ENCODE measurements at places on chromosomes 2 and 18. TPM values are rescaled to one million over a fixed set of nuclear protein-coding genes. Genes with fewer than 3 reads are reported as not detected.

- DNase-seq, result no peak
- H3K4me3 ChIP-seq, result no peak overlapping the region
- H3K27ac ChIP-seq, result no peak overlapping the region
- H3K36me3 ChIP-seq, result no peaks in the 10 kb centered on the region
Observed at GRCh38 chr2:153455403-153455802, 23.2 kb downstream of the RPRM start.

GRCh38 chr2:216507220-216508160, 8.8 kb downstream of the RPL37A start:
- DNase-seq, result no peak
- peaks cover 24% of the 10 kb centered on the region for H3K36me3 ChIP-seq
- peaks cover 5% of the 10 kb centered on the region for H3K27me3 ChIP-seq
- peak overlapping the region; percentile 62 for H3K4me3 ChIP-seq

DNA sequence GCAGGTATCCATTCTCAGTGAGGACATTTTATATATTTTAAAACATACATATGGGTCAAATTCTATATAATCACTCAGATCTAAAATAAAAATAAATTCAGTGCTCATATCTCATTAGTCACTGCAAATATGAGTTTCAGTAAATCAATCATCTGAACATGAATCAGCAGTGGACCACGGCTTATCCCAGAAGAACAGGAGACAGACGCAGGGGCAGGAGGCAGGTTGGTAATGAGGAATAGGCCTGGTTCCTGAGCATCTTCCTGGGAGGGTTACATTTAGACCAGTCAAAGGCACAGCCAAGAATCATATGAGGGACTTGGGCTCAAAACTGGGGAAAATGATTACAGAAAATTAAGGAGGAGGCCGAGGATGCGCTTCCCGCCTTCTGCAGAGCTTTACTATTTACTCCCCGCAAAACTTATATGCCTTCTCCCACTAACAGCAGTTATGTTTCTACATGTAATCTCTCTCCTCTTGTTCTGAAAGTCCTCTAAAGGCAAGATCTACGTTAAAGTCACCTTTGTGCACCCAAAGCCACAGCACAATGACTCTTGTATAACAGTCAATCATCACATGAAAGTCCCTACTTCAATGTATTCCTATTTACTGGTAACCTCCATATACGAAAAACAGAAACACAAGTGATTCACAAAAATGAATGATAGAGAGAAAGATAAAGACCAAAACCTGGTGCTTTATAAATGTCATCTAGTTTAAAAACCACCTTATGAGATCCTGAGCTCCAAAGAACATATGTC, 35.1 kb downstream of the SH3YL1 start:
- H3K27ac ChIP-seq, result no peak overlapping the region
- H3K36me3 ChIP-seq, result peaks cover 10% of the 10 kb centered on the region
- H3K27me3 ChIP-seq, result no peaks in the 10 kb centered on the region
- H3K4me1 ChIP-seq, result peaks cover 4% of the 10 kb centered on the region

- H3K27ac ChIP-seq, result peak overlapping the region; percentile 52
- H3K4me1 ChIP-seq, result peaks cover 59% of the 10 kb centered on the region
- no peak overlapping the region for H3K4me3 ChIP-seq
- no peaks in the 10 kb centered on the region for H3K27me3 ChIP-seq
Observed at GRCh38 chr2:234450431-234451124, 46.3 kb downstream of the ARL4C start.

ACP1 gene
- 144 TPM for total RNA-seq

ALKAL2 gene
- total RNA-seq, result 0.63 TPM

- no peaks in the 10 kb centered on the region for H3K36me3 ChIP-seq
- peaks cover 47% of the 10 kb centered on the region for H3K4me1 ChIP-seq
- DNase-seq, result no peak
- peak overlapping the region; percentile 41 for H3K27ac ChIP-seq
- no peaks in the 10 kb centered on the region for H3K27me3 ChIP-seq
Observed at GRCh38 chr2:96888072-96889011, 18.5 kb upstream of the SEMA4C start.

- H3K27ac ChIP-seq, result no peak overlapping the region
- no peak overlapping the region for H3K4me3 ChIP-seq
- H3K4me1 ChIP-seq, result peaks cover 39% of the 10 kb centered on the region
- no peak for DNase-seq
Observed at GRCh38 chr2:147855316-147855715, 10.5 kb downstream of the ACVR2A start.

GRCh38 chr2:192357217-192357616, 162.5 kb upstream of the TMEFF2 start:
- no peaks in the 10 kb centered on the region for H3K4me1 ChIP-seq
- no peaks in the 10 kb centered on the region for H3K36me3 ChIP-seq
- H3K4me3 ChIP-seq, result no peak overlapping the region
- DNase-seq, result no peak
- H3K27me3 ChIP-seq, result no peaks in the 10 kb centered on the region
- no peak overlapping the region for H3K27ac ChIP-seq

GRCh38 chr18:66156946-66157687, 406.3 kb downstream of the CDH7 start:
- H3K4me3 ChIP-seq, result no peak overlapping the region
- no peak overlapping the region for H3K27ac ChIP-seq
- H3K4me1 ChIP-seq, result no peaks in the 10 kb centered on the region
- no peaks in the 10 kb centered on the region for H3K36me3 ChIP-seq
- no peaks in the 10 kb centered on the region for H3K27me3 ChIP-seq

GRP gene
- not detected for total RNA-seq

DNA sequence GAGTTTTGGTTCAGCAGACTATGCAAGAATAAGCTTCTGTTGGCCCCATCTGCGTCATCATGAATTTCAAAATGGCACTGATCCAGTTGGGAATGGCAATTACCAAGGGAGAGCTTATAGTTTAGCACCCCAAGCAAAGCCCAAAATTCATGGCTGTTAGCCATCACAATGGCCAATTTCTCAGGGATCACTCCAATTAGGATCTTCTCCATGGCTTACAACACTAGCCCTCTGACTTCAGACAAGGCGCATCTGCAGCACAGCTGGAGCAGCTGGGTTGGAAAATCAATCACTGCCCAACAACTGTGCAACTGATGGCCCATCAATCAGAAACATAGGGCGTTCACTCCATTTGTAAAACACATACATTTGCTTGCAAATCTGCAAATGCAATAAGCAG, 273.6 kb downstream of the SRBD1 start:
- no peak overlapping the region for H3K27ac ChIP-seq
- no peak for DNase-seq
- no peaks in the 10 kb centered on the region for H3K36me3 ChIP-seq
- H3K4me3 ChIP-seq, result no peak overlapping the region
- no peaks in the 10 kb centered on the region for H3K4me1 ChIP-seq

DNA sequence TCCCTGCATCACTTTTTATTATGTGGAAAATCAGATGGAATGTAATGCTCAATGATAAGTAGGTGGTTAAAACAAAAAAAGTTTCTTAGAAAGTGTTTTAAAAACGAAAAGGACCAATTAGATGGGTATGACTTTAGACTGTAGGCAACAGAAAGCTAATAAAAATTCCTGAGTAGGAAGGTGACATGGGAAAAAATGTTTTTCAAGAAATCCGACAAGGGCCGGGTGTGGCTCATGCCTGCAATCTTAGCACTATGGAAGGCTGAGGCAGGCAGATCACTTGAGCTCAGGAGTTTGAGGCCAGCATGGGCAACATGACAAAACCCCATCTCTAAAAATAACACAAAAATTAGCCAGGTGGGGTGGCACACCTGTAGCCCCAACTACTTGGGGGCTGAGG, 126.1 kb downstream of the THADA start:
- H3K36me3 ChIP-seq, result peaks cover 22% of the 10 kb centered on the region
- no peaks in the 10 kb centered on the region for H3K27me3 ChIP-seq
- H3K4me1 ChIP-seq, result peaks cover 13% of the 10 kb centered on the region
- no peak for DNase-seq
- no peak overlapping the region for H3K27ac ChIP-seq

- peaks cover 23% of the 10 kb centered on the region for H3K4me1 ChIP-seq
- DNase-seq, result no peak
- no peak overlapping the region for H3K4me3 ChIP-seq
- no peak overlapping the region for H3K27ac ChIP-seq
- H3K27me3 ChIP-seq, result peaks cover 25% of the 10 kb centered on the region
- H3K36me3 ChIP-seq, result no peaks in the 10 kb centered on the region
Observed at GRCh38 chr2:128396946-128397345, 78.3 kb upstream of the HS6ST1 start.

DNA sequence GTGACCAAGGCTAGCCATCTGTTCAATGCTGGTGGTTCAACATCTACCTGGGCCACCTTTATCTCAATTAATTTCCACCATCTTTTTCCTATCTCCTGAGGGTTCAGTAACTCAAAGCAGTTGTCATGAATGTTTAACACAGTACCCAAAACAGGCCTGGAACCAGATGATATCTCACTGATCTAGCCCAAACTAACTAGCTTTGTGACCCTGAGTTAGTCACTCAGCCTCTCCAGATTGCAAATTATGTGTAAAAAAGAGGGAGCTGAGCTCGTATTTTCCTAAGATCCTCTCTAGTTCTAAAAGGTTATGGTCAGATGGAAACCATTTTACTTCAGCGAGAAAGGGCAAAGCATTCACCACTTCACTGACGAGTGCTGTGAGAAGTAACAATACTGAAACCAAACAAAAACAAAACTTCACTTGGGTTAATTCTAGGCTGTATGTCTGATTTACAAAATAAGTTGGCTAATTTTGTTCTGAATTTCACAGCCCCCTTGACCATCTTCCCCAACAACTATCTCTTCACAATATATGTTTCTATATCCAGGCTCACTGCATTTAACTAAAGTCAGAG, 14.8 kb downstream of the SPRED2 start:
- H3K27ac ChIP-seq, result no peak overlapping the region
- no peaks in the 10 kb centered on the region for H3K36me3 ChIP-seq
- H3K27me3 ChIP-seq, result no peaks in the 10 kb centered on the region
- peaks cover 51% of the 10 kb centered on the region for H3K4me1 ChIP-seq

SLC9A4 gene
- not detected for total RNA-seq

DNA sequence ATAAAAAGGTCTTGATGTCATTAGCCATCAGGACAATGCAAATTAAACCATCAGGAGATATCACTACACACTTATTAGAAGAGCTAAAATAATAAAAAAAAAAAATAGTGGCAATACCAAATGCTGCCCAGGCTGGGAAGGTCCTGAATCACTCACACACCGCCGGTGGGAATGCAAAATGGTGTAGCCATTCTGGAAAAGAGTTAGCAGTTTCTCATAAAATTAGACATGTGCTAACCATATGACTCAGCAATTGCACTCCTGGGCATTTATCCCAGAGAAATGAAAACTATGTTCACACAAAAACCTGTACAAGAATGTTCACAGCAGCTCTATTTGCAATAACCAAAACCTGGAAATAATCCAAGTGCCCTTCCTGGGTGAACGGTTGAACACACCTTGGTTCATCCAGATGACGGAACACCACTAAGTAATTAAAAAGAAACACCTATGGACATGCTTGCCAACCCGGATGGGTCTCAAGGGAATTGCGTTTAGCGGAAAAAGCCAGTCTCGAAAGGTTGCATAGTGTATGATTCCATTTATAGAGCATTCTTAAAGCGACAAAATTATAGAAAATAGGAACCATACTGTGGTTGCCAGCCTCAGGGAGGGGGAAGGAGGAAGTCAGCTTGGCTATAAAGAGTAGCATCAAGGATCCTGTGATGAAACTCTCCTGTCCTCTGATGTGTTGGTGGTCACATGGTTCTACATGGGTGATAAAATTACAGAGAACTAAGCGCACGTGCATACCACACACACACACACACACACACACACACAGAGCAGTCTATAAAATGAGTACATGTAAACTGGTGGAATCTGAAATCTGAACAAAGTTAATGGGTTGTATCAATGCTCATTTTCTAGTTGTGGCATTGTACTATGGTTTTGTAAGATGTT, 4.6 kb downstream of the MBP start:
- H3K27me3 ChIP-seq, result peaks cover 51% of the 10 kb centered on the region
- H3K36me3 ChIP-seq, result no peaks in the 10 kb centered on the region
- H3K4me1 ChIP-seq, result peaks cover 14% of the 10 kb centered on the region
- no peak for DNase-seq

DNA sequence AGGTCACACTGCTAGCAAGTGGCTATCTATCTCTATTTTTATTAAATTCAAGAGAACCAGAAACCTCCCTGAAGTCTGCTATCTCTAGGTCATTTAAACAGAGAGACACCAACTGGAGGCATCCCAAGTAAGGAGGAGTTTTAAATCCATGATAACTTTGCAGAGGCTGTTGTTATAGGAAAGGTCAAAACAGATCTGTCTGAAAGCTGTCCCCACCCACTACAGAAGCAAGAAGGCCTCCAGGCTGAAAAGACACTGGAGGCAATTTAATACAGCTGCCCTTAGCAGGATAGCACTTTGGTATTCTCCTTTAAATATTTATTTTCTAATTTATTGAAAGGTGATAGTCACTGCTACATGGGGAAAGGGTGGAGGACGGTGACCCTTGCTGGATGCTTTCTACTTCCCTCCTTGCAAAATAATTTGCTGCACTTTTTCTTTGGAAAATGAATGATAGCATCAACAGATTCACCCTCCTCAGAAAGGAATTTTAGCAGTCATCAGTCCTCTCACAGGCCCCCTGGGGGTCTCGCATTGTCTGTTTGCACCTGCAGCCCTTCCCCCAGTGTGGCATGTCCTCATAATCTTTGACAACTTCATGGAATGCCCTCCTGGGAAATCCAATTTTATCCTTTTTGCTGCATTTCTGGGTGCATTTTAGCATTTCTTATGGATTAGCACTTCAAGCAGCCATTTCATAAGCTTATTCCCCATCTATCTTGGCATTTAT, 429.5 kb upstream of the TNP1 start:
- peaks cover 10% of the 10 kb centered on the region for H3K36me3 ChIP-seq
- H3K27ac ChIP-seq, result peak overlapping the region; percentile 97
- peaks cover 29% of the 10 kb centered on the region for H3K4me1 ChIP-seq
- peak overlapping the region; percentile 33 for H3K4me3 ChIP-seq
- no peaks in the 10 kb centered on the region for H3K27me3 ChIP-seq

DNA sequence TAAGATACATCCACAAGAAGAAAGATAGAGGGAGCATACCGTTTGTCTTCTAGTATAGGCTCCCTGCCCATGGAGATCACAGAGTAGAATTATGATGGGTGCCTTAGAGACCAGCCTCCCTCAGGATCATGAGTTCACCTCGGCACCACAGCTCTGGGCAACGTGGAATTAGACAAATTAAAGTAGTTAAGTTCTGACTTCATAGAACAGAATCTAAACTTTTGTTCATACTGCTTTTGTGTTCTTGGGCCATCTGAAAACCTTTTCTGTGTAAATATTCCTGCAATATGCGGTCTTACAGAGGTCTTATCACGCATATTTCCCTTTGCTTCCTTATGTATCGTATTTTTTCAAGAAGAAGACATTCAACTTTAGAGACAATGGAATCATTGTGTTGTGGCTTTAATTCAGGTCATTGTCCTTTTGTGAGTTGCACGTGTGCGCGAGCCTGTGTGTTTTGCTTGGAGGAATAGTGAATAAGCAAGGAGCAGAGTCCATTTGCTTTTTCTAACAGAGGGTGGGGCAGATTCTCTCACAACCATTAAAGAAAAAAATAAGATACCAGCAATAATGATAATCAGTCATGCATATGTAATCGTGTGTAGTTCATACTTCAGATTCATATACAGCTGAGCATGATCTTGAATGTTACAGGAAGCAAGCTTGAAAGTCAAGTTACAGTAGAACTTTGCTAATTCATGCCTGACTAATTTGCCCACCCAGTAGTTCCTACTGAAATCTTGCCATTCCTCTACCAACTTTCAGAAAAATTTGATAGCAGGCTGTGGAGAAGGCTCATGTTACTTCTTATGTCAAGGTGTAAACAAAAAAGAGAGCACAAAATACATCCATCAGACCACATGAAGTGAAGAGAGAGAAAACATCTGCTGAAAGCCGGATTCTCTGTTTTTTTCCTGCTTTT, 243.6 kb downstream of the NEDD4L start:
- peaks cover 35% of the 10 kb centered on the region for H3K4me1 ChIP-seq
- H3K4me3 ChIP-seq, result peak overlapping the region; percentile 33
- H3K27me3 ChIP-seq, result no peaks in the 10 kb centered on the region

EPB41L3 gene
- 13.1 TPM for total RNA-seq

GRCh38 chr2:121735518-121736074, 1.1 kb downstream of the NIFK start:
- H3K4me1 ChIP-seq, result peaks cover 15% of the 10 kb centered on the region
- DNase-seq, result no peak
- H3K36me3 ChIP-seq, result peaks cover 6% of the 10 kb centered on the region
- H3K27ac ChIP-seq, result no peak overlapping the region

Data from neural crest cell (in vitro differentiated cells).